Stimulated activated CD4-positive, alpha-beta T cell treated with anti-CD3 and anti-CD28 coated beads, Interleukin-4, amount 100 ng/mL, for 48 hours (primary cell): ENCODE measurements at places on chromosomes 6 and 20.

DNA sequence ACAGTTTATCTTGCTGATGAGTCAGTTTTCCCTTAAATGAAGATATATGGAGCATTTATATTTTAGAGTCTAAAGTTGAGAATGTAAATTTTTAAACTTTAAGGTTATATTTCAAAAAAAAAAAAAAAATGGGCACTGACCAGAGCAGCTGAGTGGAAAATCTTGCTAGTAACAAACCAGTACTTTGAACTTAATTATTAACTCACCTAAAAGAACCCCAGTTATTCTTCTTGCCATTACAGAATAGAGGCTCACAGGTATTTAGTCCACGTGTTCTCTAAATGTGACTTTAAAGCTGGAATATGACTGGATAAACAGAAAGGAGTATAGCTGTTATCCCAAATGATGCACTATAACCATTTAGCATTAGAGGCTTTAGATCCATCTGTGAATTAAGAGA, 178.4 kb downstream of the COL9A1 start:
- no peak for DNase-seq

DNA sequence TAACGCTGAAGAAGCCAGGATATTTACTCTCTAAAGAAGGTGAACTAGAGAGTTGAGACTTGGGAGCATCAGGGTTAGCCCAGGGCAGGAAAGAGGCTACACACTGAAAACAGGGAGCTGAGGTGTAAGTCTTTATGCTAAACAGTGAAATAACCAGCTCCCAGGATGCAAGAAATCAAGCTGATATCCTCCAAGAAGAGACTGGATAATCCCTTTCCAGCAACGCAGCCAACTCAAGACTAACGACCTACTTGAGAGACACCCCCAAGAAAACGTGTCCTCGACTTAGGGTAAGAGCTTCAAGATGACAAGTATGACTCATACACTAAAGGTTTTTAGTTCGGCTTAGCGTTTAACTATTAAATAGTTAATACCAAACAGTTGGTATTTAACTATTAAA, 202.2 kb downstream of the TASP1 start:
- no peak for DNase-seq

DNA sequence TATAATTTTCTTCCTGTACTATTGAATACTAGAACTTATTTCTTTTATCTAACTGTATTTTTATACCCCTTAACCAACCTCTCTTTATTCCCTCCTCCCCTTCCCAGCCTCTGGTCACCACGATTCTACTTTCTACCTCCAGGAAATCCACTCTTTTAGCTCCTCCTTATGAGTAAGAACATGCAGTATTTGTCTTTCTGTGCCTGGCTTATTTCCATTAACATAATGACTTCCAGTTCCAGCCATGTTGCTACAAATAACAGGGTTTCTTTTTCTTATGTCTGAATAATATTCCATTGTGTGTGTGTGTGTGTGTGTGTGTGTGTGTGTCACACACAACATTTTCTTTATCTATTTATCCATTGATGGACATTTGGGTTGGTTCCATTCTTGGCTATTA, 152.3 kb upstream of the OLIG3 start:
- no peak for DNase-seq

DNA sequence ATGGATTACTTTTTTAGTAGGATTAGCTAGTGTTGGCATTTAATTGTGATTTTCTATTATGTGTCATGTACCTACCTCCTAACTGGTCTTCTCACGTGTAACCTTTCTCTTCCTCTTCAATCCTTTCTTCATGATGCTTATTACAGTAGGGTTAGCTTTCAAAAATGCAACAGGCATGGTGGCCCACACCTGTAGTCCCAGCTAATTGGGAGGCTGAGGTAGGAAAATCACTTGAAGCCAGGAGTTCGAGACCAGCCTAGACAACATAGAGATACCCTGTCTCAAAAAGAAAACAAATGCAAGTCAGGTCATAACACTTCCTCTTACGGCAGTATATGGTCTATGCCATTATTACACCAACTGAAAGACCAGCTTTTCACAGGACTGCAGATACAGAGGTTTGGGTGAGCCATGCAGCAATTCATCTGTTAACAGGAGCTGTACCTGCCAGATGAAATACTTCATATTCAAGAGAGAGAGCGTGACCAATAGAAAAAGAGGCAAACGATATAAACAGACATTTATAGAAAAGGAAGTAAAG, 195.0 kb downstream of the TMEM242 start:
- no peak for DNase-seq

GRCh38 chr20:9092655-9093054, 23.8 kb downstream of the PLCB4 start:
- no peak for DNase-seq

GRCh38 chr6:159830501-159831372, 30.7 kb downstream of the PNLDC1 start:
- no peak for DNase-seq

DNA sequence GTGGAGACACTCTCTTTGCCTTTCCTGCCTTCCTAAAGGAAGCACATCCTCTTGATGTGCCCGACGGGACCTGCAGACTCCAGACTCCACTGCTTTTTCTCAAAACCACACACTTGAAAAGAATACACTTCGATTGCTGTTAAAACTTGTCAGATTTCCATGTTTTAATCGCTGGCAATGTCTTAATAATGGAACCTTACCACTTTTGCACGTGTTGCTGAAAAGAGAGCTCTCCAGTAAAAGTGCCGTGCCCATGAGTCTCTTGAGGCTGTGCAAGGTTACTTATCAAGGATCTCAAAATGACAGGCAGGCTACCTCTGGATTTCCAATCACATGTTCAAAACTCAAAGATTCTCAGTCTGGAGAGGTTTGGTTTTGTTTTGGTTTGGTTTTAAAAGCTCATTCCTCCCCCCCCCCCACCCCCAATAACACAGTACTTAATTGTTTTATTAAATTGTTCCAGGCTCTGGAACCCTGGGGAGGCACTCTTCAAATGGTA, 12.0 kb upstream of the TFAP2A start:
- DNase-seq: no peak

DNA sequence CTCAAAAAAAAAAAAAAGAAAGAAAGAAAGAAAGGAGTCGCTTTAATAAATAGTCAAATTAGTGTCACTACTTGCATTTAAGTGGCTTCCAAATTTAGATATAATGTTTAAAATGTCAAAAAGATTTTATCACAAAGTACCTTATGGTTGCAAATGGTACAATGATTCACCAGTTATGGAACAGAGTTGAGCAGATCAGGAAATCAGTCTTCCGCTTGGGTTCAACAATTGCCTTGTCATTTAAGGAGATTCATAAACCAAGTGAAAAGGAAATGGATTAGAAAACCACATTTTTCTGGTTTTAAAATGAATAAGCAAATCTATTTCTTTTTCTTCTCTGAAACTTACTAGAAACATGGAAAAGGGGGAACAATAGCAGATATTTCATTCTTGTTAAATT, 94.8 kb upstream of the PTPRT start:
- DNase-seq: no peak

DNA sequence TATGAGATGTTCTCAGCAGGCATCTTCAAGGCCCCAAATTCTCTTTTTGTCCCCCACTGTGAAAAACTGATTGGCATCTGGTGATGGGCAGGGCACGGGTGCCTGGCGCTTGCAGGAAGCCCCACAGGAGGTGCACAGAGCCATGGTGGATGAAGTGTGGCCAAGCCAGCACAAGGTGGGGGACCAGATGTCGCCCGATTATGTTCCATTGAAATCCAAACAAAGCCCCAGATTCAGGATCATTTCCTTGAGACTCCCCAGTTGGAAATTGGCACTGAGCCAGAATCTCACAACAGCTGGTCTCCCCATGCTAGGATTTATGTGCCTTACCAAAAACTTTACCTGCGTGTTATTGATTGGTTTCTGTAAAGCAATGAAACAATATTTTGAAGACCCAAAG, 186.1 kb downstream of the ADAT2 start:
- DNase-seq: no peak

GRCh38 chr6:135267085-135267484, 86.0 kb downstream of the MYB start:
- no peak for DNase-seq

GRCh38 chr20:49981218-49982071, 1.3 kb upstream of the SNAI1 start:
- no peak for DNase-seq

GRCh38 chr6:119241111-119241465, 108.5 kb downstream of the MAN1A1 start:
- DNase-seq: no peak

DNA sequence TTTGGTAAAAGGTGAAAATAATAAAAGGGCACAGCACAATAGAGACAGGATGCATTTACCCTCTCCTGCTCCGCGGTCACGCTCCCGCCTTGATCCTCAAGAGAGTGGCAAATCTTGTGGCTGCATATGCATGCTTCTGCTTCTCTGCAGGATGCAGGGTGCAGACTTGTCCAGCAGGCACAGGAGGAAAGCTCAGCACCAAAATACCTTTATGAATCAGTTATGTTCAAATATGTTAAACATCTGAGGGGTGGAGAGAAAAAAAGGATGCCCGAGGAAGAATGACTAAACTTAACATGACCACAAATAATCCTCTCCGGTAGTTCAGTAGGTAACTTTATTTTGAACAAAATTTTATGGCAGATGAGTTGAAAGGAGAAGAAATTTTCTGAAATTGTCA, 366.1 kb upstream of the SOX4 start:
- no peak for DNase-seq

DNA sequence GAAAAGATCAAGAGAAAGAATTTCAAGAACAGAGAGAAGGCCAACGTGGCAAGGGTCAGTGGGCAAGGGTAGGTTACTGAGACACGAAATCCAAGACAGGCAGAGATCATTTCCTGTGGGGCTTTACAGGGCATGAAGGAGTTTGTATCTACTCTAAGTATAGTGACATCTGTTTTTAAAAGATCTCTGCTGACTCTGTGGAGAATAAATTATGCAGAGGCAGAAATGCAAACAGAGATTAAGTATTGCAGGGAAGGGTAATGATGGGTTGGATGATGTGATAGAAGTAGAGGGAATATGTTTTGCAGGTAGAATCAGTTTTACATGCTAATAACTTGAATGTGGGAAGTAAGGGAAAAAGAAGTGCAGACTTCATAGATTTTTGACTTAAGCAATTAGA, 243.5 kb downstream of the FRK start:
- DNase-seq: no peak

DNA sequence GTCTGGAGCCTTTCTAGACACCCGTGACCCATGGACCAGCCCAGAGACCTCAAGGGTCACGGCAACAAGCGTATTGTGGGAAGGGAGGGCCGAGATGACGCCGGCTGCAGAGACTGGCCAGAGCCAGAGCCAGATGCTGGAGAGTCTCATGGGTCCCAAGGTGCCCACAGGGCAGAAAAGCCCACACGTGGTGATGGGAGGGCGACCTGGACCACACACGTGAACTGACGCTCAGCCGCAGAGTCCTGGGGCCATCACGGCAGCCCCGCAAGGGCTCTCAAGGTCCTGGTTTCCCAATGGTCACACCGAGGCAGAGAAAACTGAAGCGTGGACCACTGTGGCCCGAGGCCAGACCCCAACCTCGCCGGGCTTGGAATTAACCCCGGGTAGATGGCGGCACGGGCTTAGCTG, 92.6 kb downstream of the YTHDF1 start:
- no peak for DNase-seq

DNA sequence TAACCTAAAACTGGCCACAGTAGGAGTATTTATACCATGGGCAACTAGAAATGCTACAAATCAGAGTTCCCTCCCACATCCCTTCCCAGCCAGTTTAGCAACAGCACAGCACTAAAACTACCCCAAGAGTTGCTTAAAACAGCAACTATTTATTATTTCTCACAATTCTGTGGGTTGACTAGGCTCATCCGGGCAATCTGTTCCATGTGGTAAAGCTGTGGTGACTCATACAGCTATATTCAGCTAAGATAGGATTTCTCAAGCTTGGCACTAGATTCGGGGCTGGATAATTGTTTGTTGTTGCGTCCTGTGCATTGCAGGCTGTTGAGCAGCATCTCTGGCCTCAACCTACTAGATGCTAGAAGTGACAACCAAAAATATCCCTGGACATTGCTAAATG, 8.6 kb upstream of the HECA start:
- no peak for DNase-seq

GRCh38 chr6:150245148-150245935, 102.5 kb downstream of the PPP1R14C start:
- DNase-seq: no peak

DNA sequence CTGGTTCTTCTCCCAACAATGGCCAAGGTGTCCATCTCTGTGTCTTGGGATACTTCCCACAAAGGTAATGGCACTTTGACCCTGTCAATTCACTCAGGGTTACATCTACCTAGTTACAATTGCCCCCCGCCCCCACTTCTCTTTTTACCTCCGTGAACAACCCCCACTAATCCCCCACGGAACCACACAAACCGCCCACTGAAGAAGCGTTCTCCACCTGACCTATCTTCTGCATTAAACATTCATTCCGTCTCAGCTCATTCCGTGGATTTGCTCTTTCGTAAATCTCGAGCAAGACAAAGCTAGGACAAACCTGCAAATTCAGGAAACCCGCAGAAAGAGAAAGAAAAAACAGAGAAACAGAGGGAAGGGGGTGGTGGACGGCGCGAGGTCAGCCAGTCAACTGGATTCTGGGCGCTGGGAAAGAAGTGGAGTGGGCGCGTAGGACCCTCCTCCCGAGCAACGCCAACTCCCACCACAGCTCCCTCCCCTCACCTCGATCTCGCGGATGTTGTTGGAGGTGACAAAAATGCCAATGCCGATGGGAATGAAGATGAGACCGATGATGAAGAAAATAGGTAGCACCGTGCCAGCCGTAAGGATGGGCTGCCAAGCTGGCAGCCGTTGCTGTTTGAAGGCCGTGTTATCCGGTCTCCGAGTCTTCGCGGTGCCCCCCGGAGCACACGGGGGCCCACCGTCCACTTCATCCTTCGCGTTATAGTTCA, 523 bp downstream of the TMEM30A start:
- DNase-seq: peak; percentile 9

DNA sequence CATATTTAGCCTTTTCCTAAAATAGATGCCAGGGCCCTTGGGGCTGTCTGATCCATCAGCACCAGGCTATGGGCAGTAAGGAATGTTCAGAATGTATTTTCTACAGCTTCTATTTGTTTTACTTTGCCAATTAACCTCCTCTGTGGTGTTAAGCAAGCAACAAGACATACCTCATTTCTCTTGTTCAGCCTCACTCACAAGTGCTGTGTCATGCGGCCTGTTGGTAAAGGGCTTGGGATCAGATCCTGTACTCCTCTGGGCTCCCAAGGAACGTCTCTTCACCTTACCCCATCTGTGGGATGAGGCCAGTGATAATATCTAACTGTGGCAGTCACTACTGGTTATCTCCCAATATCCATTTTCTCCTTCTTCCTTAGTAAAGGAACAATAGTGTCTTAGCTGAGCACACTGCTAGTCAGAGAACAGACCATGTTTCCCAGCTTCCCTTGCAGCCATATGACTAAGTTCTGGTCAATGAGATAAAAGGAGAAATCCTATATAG, 7.0 kb upstream of the DSTN start:
- no peak for DNase-seq
